Stimulated activated CD8-positive, alpha-beta memory T cell treated with anti-CD3 and anti-CD28 coated beads, Interleukin-4, amount 100 ng/mL, for 1 hour (primary cell): ENCODE measurements at places on chromosomes 6 and 20.

DNA sequence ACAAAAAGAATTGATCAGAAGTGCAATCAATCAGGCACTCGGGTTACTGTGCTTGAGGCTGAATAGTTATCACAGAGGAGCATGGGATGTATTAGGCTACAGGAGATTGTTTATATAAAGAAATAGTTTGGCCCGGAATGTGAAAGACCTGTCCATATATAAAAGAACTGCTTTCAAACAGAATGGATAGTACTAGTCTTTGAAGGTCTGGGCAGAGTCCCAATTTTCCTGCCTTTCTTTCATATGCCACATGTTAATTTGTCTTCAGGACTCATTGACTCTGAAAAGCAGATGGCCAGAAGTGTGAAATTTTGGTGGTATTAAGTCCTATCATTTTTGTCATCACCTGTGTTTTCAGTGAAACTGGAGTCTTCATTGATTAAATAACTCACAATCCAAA is 314.5 kb downstream of the EYA4 start:
- no peak for DNase-seq

DNA sequence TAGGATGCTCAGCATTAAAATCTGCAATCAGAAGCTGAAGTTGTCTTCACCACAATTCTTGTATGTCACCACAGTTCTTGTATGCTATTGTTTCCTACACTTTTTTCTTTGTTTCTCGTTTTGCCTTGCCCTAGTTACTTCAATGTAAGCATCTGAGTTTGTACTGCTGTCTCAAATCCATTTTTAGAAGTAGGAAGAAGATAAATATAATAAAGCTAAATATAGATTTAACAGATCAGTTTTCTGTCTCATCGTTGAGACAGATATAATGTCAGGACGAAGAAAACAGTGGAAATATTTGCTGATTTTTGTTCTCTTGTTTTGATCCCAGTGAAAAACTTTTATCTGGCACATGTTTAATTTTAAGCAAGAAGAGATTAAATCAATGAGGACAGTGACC is 318.0 kb downstream of the QKI start:
- DNase-seq = no peak

DNA sequence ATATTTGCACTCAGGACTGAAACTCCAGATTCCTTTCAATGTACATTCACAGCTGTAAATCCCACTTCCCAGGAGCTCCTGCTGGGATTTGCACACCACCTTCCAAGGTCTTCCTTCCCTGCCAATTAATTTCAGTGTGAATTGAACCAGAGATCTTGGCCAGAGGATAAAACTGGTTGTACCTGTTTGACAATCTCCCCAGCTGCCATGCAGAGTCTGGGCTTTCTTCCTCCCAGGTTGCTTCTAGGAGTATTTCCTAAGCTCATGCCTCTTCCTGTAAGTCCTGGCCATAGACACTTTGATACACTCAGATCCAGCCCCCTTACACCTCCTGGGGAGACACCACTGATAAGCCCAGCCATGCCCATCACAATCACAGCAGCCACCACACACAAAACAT is 15.6 kb downstream of the MAFB start:
- no peak for DNase-seq

DNA sequence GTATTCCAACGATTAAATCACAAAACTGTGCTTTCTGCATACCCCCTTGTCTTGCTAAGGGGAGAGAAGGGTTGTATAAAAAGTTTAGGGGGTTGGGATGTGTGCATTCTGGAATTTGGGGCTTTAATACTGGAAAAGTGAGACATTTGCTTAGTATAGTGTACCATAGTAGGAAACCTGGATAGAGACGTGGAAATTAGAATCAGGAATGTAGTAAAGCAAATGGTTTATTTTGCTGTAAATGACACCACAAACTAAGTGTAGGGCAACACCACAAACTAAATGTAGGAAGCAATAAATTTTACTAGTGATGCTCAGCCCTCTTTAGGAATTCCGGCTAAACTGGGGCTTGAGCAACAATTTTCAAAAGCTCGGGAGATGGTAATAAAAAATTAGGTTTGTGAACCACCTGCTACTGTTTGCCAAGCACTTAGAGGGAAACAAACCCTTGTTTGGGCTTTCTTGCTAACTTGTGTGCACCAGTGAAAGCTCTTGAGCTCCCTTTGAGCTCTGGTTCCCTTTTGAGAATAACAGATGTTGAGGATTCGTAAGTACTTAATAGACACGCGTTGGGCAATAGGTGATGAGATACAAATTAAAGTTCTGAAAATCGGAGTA is 13.8 kb downstream of the BRD2 start:
- DNase-seq = no peak

GRCh38 chr6:151036869-151037680 is 171.6 kb downstream of the MTHFD1L start:
- no peak for DNase-seq
